Ascending aorta (tissue), 2 donors: ENCODE measurements at places on chromosomes 12 and 14.

DNA sequence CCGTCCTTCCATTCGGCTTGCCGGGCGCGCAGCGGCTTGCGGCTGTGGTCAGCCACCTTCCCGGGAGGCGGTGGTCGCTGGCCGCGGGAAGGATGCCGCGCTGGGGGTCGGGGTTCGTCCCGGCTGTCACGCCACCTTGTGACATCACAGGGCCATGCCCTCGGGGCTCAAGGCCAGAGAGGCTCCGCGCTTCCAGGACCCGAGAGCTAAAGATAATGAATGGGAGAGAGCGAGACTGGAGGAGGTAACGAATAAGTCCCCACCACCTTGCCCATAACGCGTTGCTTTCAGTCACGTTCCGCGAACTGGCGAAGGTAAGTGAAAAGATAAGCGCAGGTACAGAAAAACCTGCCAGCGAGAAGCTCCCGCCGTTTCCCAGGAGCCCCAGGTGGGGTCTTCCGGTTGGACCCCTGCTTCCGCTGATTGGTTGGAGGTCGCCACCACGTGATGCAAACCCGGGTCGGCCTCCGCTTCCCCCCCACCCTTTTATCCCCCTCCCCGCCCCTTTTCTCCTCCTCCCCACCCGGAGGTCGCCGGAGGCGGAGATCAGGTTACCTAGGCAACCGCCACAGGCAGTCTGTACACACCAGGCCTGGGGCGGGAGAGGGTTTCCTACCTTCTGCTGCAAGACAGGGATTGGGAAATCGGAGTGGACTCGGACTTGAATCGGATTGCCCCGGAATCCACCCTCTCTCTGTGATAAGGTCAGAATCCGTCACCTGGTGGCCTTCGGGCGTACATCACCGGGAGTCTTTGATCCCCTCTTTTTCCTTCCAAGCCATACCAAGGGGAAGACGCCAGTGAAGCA is at the start of gene LRRC9:
Gene LRRC9 (plus strand): TSS at position 575 of the 808 bp plus-strand sequence.
- DNase-seq: no peak
- H3K36me3 ChIP-seq: no peaks in the 10 kb centered on the region
- no peak within 1 kb of the TSS for H3K27ac ChIP-seq
- no peaks in the 10 kb centered on the region for H3K27me3 ChIP-seq

- no peaks in the 10 kb centered on the region for H3K4me1 ChIP-seq
- no peaks in the 10 kb centered on the region for H3K27me3 ChIP-seq
- H3K36me3 ChIP-seq: peaks cover 6% of the 10 kb centered on the region
- DNase-seq: no peak
- no peak overlapping the region for H3K27ac ChIP-seq
Measured at GRCh38 chr12:65232476-65233077, 45.9 kb upstream of the MSRB3 start.

DNA sequence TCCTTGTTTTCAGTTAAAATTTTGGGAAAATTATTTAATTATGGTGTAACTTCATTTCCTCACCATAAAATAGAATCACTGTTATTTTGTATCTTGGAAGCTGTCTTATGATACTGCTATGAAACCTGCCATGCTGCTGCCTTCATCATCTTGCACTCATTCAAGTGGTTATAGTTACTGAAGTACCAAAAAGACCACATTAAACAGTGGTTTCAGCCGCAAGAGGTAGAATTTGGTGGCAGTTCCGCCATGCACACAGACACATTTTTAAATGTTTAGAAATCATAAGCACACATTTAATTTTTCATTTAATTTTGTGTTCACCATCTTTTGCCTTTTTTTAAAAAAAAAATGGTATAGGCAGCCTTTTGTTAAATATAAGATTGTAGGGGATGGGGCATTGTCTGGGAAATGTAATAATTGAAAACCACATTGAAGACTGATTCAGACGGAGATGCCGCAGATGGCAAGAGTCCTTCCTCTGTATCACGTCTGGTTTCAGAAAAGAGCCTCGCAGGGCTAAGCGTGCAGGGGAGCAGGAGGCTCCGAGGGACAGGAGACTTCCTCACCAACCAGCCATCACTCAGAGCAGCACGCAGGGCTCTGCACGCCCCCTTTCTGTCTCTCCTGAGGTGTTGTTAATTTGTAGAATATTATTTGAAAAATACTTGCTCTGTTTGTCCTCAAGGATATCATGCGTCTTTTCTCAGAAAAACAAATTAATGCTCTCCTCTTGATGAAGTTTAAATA is 115.2 kb upstream of the PELI2 start:
- no peak overlapping the region for H3K27ac ChIP-seq
- DNase-seq: no peak
- H3K27me3 ChIP-seq: no peaks in the 10 kb centered on the region
- no peaks in the 10 kb centered on the region for H3K36me3 ChIP-seq
- peaks cover 7% of the 10 kb centered on the region for H3K4me1 ChIP-seq

DNA sequence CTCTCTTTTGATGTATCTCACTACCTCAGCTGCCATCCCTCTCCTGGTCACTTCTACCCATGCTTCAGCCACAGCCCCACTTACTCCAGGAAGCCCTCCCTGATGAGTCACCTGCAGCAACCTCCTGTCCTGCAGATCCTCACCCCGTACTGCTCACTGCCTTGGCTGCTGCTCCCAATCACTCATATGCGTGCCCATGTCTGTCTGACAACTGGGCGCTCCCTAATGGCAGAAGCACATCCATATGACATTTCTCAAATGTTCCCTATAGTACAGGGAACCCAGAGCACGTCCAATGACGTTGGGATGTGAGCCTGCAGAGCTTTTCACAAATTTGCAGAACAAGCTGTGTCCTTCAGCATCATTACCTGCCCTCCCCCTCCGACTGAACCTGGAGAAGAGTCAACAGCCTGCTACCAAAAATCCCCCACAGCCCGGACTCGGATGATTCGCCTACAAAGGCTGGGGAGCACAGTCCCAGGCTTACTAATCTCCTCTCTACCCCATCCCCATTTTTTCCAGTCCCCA is 90.0 kb downstream of the SINHCAF start:
- H3K27ac ChIP-seq: no peak overlapping the region
- H3K27me3 ChIP-seq: no peaks in the 10 kb centered on the region
- no peak overlapping the region for H3K4me3 ChIP-seq
- H3K36me3 ChIP-seq: no peaks in the 10 kb centered on the region
- DNase-seq: no peak

GRCh38 chr14:99660006-99660566 is 15.2 kb downstream of the HHIPL1 start:
- no peak overlapping the region for H3K4me3 ChIP-seq
- H3K27ac ChIP-seq: no peak overlapping the region
- no peaks in the 10 kb centered on the region for H3K36me3 ChIP-seq
- DNase-seq: no peak

- DNase-seq: no peak
- no peak overlapping the region for H3K4me3 ChIP-seq
- H3K27ac ChIP-seq: no peak overlapping the region
- no peaks in the 10 kb centered on the region for H3K27me3 ChIP-seq
- H3K4me1 ChIP-seq: no peaks in the 10 kb centered on the region
Measured at GRCh38 chr12:9750276-9751203, 10.2 kb downstream of the CD69 start.

DNA sequence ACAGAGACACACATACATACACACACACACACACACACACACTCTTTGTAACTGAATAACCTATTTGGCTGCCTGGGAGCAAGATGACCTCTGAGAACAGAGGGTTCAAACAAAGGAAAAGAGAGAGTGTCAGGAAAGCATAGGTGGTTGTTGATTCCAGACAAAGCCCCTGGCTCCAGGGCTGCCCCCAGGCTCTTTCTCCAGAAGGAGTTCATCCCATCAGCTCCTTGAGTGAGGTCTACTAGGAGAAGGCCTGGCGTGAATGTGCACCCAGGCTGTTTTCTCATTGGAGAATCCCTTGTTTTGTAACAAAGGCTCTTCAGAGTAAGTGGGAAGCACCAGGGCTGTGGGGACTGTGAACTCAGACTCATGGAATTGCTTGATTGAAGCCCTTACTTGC is 151.9 kb downstream of the EMP1 start:
- H3K4me1 ChIP-seq: no peaks in the 10 kb centered on the region
- H3K4me3 ChIP-seq: no peak overlapping the region
- no peaks in the 10 kb centered on the region for H3K27me3 ChIP-seq
- DNase-seq: no peak
- H3K36me3 ChIP-seq: no peaks in the 10 kb centered on the region

DNA sequence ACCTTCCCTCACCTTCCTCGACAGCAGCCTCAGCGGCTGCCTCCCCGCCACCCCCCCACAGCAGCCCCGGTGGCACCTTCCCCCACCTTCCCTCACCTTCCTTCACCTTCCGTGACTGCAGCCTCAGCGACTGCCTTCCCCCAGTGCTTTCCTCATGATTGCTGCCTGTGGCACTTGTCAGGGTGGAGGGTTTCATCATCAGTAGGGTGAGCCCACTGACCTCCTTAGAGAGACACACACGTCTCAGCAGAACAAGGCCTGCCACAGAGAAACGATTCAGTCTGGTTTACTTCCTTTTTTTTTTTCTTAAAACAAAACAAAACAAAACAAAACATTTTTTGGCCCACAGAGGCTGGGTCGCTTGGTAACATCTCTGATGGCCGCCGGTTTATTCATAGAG is 75.0 kb downstream of the EP400 start:
- no peak overlapping the region for H3K4me3 ChIP-seq
- H3K27ac ChIP-seq: no peak overlapping the region
- DNase-seq: no peak

- H3K36me3 ChIP-seq: no peaks in the 10 kb centered on the region
- no peak for DNase-seq
- no peak overlapping the region for H3K4me3 ChIP-seq
- no peak overlapping the region for H3K27ac ChIP-seq
- no peaks in the 10 kb centered on the region for H3K4me1 ChIP-seq
- H3K27me3 ChIP-seq: no peaks in the 10 kb centered on the region
Measured at GRCh38 chr12:111173836-111174235, 195.1 kb downstream of the PHETA1 start.

DNA sequence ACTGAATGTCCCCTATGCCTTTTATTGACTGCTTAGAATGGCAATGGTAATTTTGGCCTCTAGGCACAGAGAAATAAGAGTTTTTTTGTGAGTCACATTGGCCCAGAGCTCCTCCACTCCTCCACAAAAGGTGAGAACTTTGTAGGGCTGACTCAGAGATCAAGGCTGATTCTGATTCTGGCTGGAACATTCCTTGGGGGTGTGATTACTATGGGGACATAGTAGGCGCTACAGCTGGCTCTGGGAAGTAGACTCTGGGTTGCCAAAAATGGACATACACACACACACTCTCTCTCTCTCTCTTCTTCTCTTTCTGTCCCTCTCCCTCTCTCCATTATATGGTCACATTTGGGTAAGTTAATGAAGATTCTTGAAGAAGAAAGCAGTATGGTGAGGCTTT is 174.6 kb upstream of the DDHD1 start:
- H3K27me3 ChIP-seq: no peaks in the 10 kb centered on the region
- no peaks in the 10 kb centered on the region for H3K4me1 ChIP-seq
- H3K36me3 ChIP-seq: no peaks in the 10 kb centered on the region
- no peak overlapping the region for H3K27ac ChIP-seq
